ENCODE measurements at places on chromosomes 7 and 10.

GRCh38 chr10:117412469-117413010, 37.3 kb upstream of the PDZD8 start:
- DNase-seq = no peak

GRCh38 chr7:136104269-136104603, 127.1 kb upstream of the MTPN start:
- H3K27ac ChIP-seq = no peak overlapping the region
- no peak for DNase-seq
- no peak overlapping the region for H3K4me3 ChIP-seq
- H3K27me3 ChIP-seq = no peaks in the 10 kb centered on the region

GRCh38 chr7:50738932-50739331, 43.8 kb downstream of the GRB10 start:
- H3K4me3 ChIP-seq = no peak overlapping the region
- peaks cover 6% of the 10 kb centered on the region for H3K4me1 ChIP-seq
- no peak overlapping the region for H3K27ac ChIP-seq

DNA sequence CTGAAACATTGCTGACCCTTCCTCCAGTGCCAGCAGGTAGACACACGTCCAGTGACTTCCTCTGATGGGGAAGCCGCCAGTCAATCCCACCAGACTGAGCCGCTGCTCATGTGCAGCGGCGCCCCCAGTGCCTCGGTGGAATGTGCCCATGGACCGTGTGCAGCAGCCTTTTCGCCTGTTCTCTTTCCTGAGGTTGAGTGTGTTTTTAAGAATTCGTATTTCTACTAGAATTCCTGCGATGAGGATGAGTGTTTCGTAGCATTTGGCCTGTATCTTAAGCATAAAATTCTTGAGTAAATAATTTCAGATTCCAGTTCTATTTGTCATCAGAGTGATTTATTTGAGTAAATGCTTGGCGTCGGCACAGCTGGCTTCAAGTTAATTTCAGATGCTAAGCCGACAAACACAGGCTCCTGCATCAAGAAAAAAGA, 35.4 kb downstream of the BNIP3 start:
- H3K4me3 ChIP-seq = no peak overlapping the region
- H3K4me1 ChIP-seq = peaks cover 14% of the 10 kb centered on the region
- H3K27ac ChIP-seq = peak overlapping the region; percentile 41
- DNase-seq = no peak
- H3K27me3 ChIP-seq = no peaks in the 10 kb centered on the region
- peaks cover 71% of the 10 kb centered on the region for H3K36me3 ChIP-seq

- no peak overlapping the region for H3K27ac ChIP-seq
- peaks cover 52% of the 10 kb centered on the region for H3K36me3 ChIP-seq
- no peaks in the 10 kb centered on the region for H3K27me3 ChIP-seq
- no peak overlapping the region for H3K4me3 ChIP-seq
Measured at GRCh38 chr10:121851786-121852185, 76.0 kb downstream of the ATE1 start.

- DNase-seq = no peak
- H3K36me3 ChIP-seq = no peaks in the 10 kb centered on the region
- no peaks in the 10 kb centered on the region for H3K27me3 ChIP-seq
- no peak overlapping the region for H3K4me3 ChIP-seq
Measured at GRCh38 chr10:88347597-88348304, 235.4 kb downstream of the RNLS start.

DNA sequence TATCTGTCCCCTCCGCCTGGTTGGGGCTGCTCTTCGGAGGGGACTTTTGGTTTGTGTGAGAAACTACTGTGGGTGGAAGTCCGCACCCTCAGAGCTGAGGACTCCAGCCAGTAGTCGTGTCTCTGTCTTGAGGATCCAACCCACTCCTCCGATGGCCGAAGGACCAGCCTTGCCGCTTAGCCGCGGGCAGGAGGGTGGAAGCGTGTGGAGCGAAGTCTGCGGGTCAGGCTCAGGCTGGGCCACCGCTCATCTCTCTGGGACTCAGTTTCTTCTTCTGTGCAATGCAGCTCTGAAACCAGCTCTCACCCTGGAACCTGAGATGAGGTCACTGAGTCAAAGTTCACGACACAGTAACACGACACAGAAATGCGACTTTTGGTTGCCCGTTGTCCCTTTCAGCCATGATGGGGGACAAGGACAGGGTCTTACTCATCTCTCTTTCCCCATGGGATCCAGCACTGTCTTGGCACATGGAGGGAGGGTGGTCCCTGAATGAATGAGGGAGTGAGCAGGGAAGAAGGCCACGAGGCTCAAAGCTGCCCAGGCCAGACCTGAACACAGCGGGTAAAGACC, 133.3 kb upstream of the PODXL start:
- H3K4me3 ChIP-seq = no peak overlapping the region
- H3K36me3 ChIP-seq = no peaks in the 10 kb centered on the region
- H3K27ac ChIP-seq = no peak overlapping the region
- peaks cover 60% of the 10 kb centered on the region for H3K27me3 ChIP-seq

DNA sequence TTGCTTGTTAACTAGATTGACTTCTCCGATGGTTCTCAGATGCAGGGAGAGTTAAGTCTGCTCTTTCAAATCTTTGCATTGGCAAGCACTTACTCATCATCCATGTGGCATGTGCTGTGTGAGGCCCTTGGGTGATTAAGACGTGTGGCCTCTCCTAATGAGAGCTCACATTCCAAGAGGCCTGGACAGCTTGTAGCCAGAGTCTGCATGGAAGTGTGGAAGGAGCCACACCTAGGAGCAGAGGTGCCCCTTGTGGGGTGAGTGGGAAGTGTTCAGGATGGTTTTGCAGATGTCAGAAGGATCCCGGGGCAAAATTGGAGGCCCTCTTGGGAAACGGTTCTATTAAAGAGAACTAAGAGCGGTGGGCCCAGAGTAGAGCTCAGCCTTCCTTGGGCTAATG, 225.9 kb downstream of the PAXIP1 start:
- H3K4me3 ChIP-seq = no peak overlapping the region
- no peak for DNase-seq
- no peaks in the 10 kb centered on the region for H3K27me3 ChIP-seq

- no peak overlapping the region for H3K4me3 ChIP-seq
- H3K36me3 ChIP-seq = peaks cover 18% of the 10 kb centered on the region
- DNase-seq = no peak
- no peak overlapping the region for H3K27ac ChIP-seq
Measured at GRCh38 chr7:128591705-128592104, 80.4 kb upstream of the GARIN1A start.

- peak overlapping the region; percentile 90 for H3K27ac ChIP-seq
- no peak for DNase-seq
- H3K27me3 ChIP-seq = no peaks in the 10 kb centered on the region
- peak overlapping the region; percentile 21 for H3K4me3 ChIP-seq
Measured at GRCh38 chr10:4663162-4663992, 162.6 kb upstream of the AKR1E2 start.

GRCh38 chr7:22193450-22193983, 163.4 kb downstream of the RAPGEF5 start:
- H3K27ac ChIP-seq = no peak overlapping the region
- no peak for DNase-seq
- peaks cover 5% of the 10 kb centered on the region for H3K36me3 ChIP-seq
- peak overlapping the region; percentile 54 for H3K4me3 ChIP-seq
- peaks cover 5% of the 10 kb centered on the region for H3K4me1 ChIP-seq
- H3K27me3 ChIP-seq = peaks cover 14% of the 10 kb centered on the region

GRCh38 chr7:130486114-130486953, 5.6 kb upstream of the MEST start:
- H3K36me3 ChIP-seq = no peaks in the 10 kb centered on the region
- peak overlapping the region; percentile 58 for H3K4me3 ChIP-seq
- H3K27me3 ChIP-seq = peaks cover 17% of the 10 kb centered on the region
- no peak for DNase-seq
- no peak overlapping the region for H3K27ac ChIP-seq

DNA sequence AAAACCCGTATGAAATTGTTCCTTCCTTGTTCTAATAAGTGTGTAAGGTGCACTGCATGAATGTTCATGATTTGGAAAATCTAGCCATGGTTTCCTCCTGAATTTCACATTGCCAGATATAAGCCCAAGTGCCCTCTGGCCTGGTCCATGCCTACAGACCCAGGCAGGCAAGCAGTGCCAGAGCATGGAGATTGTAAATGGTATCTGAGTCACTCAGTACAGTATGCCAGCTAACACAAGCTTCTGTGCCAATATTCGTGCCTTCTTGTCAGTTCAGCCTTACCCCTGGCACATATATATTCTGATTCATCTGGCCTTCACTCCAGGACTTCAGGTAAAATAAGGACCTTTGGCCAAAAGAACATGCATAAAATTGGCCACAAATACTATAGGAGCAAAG, 38.4 kb upstream of the PDE1C start:
- no peaks in the 10 kb centered on the region for H3K36me3 ChIP-seq
- H3K4me3 ChIP-seq = no peak overlapping the region
- no peaks in the 10 kb centered on the region for H3K27me3 ChIP-seq

DNA sequence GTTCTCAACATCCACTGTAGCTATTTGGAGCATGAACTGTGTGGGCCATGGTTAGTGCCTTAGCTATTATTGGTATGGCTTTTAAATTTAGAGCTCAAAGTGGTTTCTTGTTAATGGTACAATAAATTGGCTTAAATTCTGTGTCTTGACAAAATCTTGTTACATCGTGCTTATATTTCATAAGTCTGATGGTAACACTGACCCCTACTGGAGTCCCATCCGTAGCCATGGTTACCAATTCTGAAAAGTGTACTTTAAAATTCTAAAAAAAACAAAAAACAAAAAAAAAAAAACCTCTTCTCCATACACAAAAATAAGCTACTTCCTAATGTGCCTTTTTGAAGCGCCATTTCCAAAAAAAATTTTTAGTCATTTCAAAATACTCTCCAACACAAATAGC, 6.4 kb upstream of the RPP30 start:
- no peaks in the 10 kb centered on the region for H3K4me1 ChIP-seq
- H3K36me3 ChIP-seq = no peaks in the 10 kb centered on the region
- no peaks in the 10 kb centered on the region for H3K27me3 ChIP-seq
- H3K4me3 ChIP-seq = no peak overlapping the region
- no peak for DNase-seq
- H3K27ac ChIP-seq = no peak overlapping the region

Data from esophagus muscularis mucosa (tissue), 4 donors.